Smooth muscle cell of bladder (primary cell): ENCODE measurements at places on chromosomes 1 and 21. TPM values are rescaled to one million over a fixed set of nuclear protein-coding genes. Genes with fewer than 3 reads are reported as not detected.

OR2L8 gene
- not detected in 2 replicates for total RNA-seq

IPO13 gene
- 13.4 and 17.5 TPM in 2 replicates for total RNA-seq

OPRD1 gene
- under 0.01 TPM in 1 of 2 replicates, not detected in the other for total RNA-seq

DMRTA2 gene
- total RNA-seq, result 0.09 and 0.14 TPM in 2 replicates

AUNIP gene
- total RNA-seq, result 0.28 TPM in 2 replicates

PAQR6 gene
- 0.14 and 0.28 TPM in 2 replicates for total RNA-seq

MROH9 gene
- 0.09 TPM in 1 of 2 replicates, not detected in the other for total RNA-seq

NBPF12 gene
- total RNA-seq, result 4.8 and 6.9 TPM in 2 replicates
